Central memory CD8-positive, alpha-beta T cell (primary cell): ENCODE measurements at places on chromosomes 6 and 20.

DNA sequence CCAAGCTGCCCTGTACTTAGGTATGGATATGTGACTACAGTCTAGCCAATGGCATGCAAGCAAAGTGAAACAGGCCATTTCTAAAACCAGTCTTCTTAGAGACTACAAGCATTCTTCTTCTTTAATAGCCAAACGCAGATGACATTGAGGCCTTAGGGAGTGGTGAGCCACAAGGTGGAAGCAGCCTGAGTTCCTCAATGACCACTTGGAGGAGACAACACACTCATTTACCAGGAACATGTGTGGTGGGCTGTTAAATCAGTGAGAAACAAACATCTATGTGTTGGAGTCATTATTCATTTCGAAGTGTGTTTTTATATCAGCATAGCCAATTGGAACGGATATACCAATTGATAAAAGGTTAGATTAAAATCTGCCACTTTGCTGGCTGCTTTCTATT is 122.0 kb downstream of the GFRAL start:
- H3K27ac ChIP-seq = no peak overlapping the region
- no peak overlapping the region for H3K4me3 ChIP-seq
- no peak for DNase-seq
- H3K36me3 ChIP-seq = no peaks in the 10 kb centered on the region
- no peaks in the 10 kb centered on the region for H3K27me3 ChIP-seq

DNA sequence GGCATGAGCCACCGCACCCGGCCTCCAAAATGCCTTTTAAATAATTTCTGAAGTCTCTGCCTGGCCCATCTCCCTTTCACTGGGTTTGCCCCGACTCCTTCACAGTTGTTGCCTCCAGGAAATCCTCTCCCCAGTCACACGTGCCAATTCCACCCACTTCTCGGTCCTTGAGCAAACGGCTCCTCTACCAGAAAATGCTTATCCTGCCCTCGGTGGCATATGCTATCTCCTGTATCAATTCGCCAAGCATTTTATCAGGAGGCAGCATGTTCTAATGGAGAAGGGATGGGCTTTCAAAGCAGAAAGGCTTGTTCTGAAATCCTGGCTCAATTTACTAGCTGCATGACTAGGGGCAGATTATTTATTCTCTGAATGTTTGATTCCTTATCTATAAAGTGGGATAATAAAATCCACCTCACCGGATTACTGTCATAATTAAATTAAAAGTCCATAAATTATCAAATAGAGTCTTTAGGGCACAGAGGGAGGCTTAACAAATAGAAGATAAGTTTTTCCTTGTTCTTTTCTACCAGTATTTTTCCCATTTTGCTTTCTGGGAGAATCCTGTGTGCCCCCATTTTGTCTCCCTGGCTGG is 66.3 kb downstream of the PPP1R3G start:
- H3K4me3 ChIP-seq = no peak overlapping the region
- H3K27ac ChIP-seq = no peak overlapping the region
- H3K27me3 ChIP-seq = no peaks in the 10 kb centered on the region
- no peaks in the 10 kb centered on the region for H3K4me1 ChIP-seq
- no peak for DNase-seq

DNA sequence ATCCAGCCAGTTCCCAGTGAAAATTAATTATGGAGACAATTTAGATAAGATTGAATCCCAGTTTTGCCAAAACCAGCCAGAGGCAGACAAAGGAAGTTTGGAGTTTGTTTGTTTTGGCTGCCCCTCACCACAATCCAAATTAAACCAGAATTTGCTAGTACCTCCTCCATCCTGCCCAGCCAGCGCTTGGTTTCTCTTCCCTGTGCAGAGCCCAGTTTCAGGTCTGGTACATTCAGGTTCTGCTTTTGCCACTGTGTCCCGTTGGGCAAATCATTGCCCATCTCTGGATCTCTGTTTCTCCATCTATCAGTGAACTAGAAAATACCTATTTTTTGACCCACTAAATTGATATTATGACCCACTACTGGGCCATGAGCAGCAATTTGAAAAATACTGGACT is 26.4 kb downstream of the FOXP4 start:
- H3K27me3 ChIP-seq = no peaks in the 10 kb centered on the region
- peaks cover 21% of the 10 kb centered on the region for H3K4me1 ChIP-seq

GRCh38 chr20:63125838-63126601 is 89.9 kb downstream of the YTHDF1 start:
- H3K4me3 ChIP-seq = no peak overlapping the region
- H3K27me3 ChIP-seq = peaks cover 25% of the 10 kb centered on the region
- DNase-seq = no peak
- no peaks in the 10 kb centered on the region for H3K36me3 ChIP-seq

DNA sequence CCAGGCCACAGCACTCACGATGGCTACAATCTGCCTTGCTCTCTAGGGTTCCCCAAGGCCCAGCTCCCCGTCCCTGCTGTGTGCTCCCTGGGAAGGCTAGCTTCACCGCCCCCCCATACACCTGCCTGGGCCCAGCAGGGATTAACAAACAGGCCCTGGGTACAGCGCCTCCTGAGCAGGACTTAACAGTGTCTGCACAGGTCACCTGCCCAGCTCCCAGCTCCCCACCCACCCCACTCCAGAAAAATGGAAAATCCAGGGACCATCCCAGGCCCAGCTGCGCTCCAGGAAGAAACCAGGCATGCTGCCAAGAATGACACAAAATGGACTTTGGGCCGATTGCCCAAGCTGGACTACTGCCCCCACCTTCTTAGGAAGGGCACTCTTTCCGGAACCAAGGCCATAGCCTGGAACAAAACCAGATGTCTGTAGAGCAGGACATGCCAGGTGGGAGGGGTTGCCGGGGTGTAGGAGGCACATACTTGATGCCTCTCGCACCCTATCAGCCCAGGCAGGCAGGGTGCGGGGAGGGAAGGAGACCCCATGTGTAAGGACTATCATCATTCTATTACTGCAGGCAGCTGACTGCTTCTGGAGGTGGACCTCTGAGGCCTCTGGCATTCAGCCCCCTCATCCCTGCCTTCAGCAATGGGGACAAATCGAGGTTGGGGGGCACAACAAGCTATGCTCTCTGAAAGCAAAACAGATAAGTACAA is 104.9 kb downstream of the SNX5 start:
- no peak overlapping the region for H3K27ac ChIP-seq
- H3K4me3 ChIP-seq = no peak overlapping the region
- peaks cover 17% of the 10 kb centered on the region for H3K4me1 ChIP-seq
- DNase-seq = no peak

GRCh38 chr6:11214084-11214833 is 18.2 kb downstream of the NEDD9 start:
- no peak overlapping the region for H3K27ac ChIP-seq
- peaks cover 78% of the 10 kb centered on the region for H3K4me1 ChIP-seq
- H3K27me3 ChIP-seq = no peaks in the 10 kb centered on the region
- DNase-seq = no peak
- no peak overlapping the region for H3K4me3 ChIP-seq

GRCh38 chr6:163405412-163406309 is 8.9 kb upstream of the QKI start:
- H3K4me3 ChIP-seq = peak overlapping the region; percentile 61
- DNase-seq = no peak
- H3K4me1 ChIP-seq = peaks cover 10% of the 10 kb centered on the region
- peak overlapping the region; percentile 22 for H3K27ac ChIP-seq
- H3K36me3 ChIP-seq = no peaks in the 10 kb centered on the region

DNA sequence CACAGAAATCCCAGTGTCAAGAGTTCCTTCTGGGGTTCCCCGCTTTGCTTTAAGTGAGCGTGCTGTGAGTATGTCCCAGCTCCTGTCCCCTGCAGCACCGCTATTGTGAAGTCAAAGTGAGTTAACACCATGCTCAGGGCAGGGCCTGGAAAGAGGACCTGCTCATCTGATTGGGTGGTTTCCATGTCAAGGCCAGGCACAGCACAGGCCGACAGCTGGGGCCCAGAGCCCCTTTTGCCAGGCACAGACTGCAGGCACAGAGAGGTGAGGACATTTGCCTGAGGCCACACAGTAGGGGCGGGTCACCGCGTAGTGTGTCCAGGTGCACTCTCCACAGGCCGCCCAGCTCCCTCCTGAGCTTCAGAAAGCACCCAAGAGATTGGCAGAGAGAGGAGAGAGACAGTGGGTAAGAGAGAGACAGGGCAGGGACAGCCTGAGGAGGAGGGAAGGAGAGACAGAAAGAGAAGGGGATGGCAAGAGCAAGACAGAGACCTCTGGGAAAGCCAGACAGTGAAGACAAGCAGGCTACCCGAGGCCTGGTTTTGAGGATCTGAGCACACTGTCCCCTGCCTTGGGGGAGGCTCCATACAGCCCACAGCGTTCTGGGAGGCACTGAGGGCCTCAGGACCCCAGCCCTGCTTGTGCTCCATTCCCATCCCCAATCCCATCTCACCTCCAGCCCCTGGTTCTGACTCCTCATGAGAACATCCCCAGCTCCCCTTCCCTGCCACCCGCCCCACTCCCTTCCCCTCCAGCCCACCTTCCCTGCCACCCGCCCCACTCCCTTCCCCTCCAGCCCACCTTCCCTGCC is 6.5 kb upstream of the BPIFB1 start:
- DNase-seq = no peak
- no peaks in the 10 kb centered on the region for H3K4me1 ChIP-seq
- H3K27me3 ChIP-seq = peaks cover 61% of the 10 kb centered on the region
- H3K4me3 ChIP-seq = no peak overlapping the region
- H3K36me3 ChIP-seq = no peaks in the 10 kb centered on the region

DNA sequence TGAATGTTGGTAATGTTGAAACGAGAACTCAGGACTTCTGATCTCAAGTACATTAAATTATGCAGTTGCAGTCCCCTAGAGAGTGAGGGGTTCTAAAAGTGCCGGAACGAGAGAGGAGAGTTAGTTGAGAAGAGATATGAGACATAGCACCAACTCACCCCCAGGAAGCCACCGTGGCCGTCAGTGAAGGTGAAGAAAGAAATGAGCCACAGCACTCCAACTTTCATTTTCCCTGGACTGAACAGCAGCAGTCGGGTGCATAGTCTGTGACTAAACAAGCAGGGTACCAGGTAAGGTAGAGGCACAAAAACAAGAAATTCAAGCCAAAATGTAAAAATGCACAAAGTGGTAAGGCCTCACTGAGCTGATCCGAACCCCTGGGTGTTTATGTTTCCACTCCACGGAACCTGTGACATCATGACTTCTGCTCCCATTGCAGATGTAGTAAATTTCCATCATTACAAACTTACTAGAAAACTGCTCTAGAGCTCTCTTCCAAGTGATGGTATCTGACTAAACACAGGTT is 13.2 kb downstream of the ADGRF1 start:
- no peak for DNase-seq
- H3K27ac ChIP-seq = no peak overlapping the region
- peaks cover 19% of the 10 kb centered on the region for H3K27me3 ChIP-seq
- H3K4me1 ChIP-seq = no peaks in the 10 kb centered on the region
- H3K36me3 ChIP-seq = no peaks in the 10 kb centered on the region
